ENCODE measurements at places on chromosomes 11 and 22.

DNA sequence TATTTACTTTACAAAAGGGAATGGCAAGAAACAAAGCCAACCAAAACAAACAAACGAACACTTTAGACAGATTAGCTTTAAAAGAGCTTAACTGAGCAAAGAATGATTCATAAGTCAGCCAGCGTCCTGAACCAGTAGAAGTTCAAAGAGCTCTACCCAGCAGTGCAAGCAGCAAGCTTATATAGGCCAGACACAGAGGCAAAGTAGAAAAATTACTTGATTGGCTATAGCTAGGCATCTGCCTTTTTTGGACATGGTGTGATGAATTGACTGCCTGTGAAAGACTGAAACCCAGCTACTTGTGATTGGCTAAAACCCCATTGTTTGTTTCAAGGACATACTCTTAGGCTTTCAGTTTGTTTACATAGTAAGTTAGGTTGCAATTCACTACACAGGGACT is 2120.0 kb upstream of the RAG2 start:
- no peak for DNase-seq

- DNase-seq: no peak
Observed at GRCh38 chr11:44945666-44946065, 5.0 kb downstream of the TP53I11 start.

GRCh38 chr22:35113341-35113740 is 47.4 kb downstream of the ISX start:
- DNase-seq: no peak

- peak; percentile 76 for DNase-seq
Observed at GRCh38 chr11:64245797-64246620, 734 bp downstream of the PPP1R14B start.

DNA sequence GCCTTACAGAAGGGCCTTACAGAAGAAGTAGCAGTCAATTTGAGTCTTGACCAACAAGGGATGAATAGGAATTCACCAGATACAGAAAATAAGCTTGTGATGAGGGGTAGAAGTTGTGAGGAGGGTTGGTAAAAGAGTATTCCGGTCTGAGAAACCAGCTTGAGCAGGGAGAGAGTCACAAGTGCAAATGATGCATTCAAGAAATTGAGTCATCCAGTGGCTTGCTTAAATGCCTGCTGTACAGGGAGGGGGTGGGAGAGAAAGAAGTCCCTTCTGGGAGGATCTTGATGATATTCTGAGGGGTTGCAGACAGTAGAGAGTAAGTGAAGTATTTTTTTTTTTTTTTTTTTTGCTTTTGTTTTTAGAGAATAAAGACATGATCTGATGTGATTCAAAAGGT is 9.2 kb downstream of the CCKBR start:
- DNase-seq: no peak

DNA sequence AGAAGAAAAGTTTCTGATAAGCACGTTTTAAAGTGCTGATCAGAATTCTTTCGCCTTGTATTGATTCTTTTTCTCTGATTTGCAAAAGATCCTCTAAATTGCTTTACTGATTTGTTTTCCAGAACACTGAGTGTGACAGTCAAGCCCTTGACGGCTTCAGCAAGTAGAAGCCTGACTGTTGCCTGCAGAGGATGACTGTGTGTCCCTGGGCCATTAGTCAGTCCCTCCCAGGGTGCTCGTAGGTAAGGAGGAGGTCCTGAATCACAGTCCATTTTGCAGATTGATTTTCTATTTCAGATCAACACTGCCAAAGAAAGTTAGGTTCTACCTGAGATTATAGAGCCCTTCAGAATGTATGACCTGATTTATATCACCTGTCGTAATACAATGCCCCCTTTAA is 38.6 kb upstream of the POGLUT3 start:
- no peak for DNase-seq

- peak; percentile 12 for DNase-seq
Observed at GRCh38 chr11:124069429-124070401, 28.6 kb upstream of the OR10G7 start.

DNA sequence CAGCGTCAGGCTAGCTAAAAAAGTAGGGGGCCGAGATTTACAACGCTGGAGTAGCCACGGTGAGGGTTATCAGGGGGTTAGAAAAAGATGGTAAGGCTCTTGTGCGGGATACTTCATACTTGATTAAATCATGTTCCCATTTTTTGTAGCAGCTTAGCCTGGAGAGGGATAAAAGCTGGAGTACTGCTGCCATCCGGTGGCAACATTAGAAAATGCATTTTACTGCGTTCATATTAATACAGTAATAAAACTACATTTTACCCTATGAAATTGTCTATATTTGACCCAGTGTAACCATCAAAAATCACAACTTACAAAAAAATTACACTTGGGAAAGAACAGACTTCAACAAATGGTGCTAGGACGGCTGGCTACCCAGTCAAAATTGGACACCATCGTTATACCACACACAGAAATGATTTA is 17.3 kb downstream of the RPUSD4 start:
- DNase-seq: no peak

Data from stimulated activated CD4-positive, alpha-beta T cell treated with anti-CD3 and anti-CD28 coated beads, Interleukin-12 subunit alpha, Interleukin-12 subunit beta, amount 100 ng/mL, for 48 hours (primary cell).